Mesothelial cell of epicardium (in vitro differentiated cells): ENCODE measurements at places on chromosomes 2 and 18. TPM values are rescaled to one million over a fixed set of nuclear protein-coding genes. Genes with fewer than 3 reads are reported as not detected.
A peak's percentile ranks its signal among the peaks of the same experiment; 100 is the strongest.

- H3K36me3 ChIP-seq, result peaks cover 32% of the 10 kb centered on the region
- H3K4me3 ChIP-seq, result no peak overlapping the region
These were observed 13.4 kb downstream of the AMMECR1L start for GRCh38 chr2:127872354-127872753.

DNA sequence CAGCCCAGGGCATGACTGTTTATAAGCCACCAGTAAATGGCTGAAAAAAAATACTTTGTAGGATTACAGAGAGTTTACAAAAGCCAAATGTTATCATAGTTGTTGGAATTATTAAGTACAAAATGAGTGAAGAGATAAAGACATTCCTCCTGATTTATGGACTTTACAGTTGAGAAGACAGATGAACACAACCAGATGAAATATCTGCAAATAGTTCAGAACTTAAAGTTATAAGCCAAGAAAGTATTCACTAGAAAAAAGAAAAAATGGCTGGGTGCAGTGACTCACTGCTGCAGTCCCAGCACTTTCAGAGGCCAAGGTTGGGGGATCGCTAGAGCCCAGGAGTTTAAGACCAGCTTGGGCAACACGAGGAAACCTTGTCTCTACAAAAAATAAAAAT lies 11.2 kb downstream of the PMAIP1 start:
- H3K27me3 ChIP-seq, result peaks cover 34% of the 10 kb centered on the region
- H3K27ac ChIP-seq, result no peak overlapping the region
- H3K4me3 ChIP-seq, result no peak overlapping the region
- no peak for DNase-seq
- H3K4me1 ChIP-seq, result peaks cover 14% of the 10 kb centered on the region

GRCh38 chr18:48889115-48889941 lies 61.4 kb downstream of the SMAD7 start:
- no peaks in the 10 kb centered on the region for H3K27me3 ChIP-seq
- H3K4me1 ChIP-seq, result peaks cover 70% of the 10 kb centered on the region
- peak; percentile 19 for DNase-seq

GRCh38 chr2:953975-954686 lies 3.5 kb downstream of the SNTG2 start:
- peaks cover 15% of the 10 kb centered on the region for H3K4me1 ChIP-seq
- no peak overlapping the region for H3K4me3 ChIP-seq
- no peak overlapping the region for H3K27ac ChIP-seq

- H3K27me3 ChIP-seq, result no peaks in the 10 kb centered on the region
- H3K4me3 ChIP-seq, result no peak overlapping the region
- DNase-seq, result no peak
- peak overlapping the region; percentile 68 for H3K27ac ChIP-seq
These were observed 52.8 kb upstream of the HAAO start for GRCh38 chr2:42844901-42845821.

Gene PLB1
- 1.1 to 2.2 TPM (median 1.2 TPM) in 3 replicates for total RNA-seq

Gene NT5C1B
- 0.29 TPM in 1 of 3 replicates, not detected in the others for total RNA-seq

Gene SPDYA
- 1.3 to 2.0 TPM (median 1.7 TPM) in 3 replicates for total RNA-seq
